ENCODE measurements at places on chromosomes 13 and 19. TPM values are rescaled to one million over a fixed set of nuclear protein-coding genes. Genes with fewer than 3 reads are reported as not detected.

DNA sequence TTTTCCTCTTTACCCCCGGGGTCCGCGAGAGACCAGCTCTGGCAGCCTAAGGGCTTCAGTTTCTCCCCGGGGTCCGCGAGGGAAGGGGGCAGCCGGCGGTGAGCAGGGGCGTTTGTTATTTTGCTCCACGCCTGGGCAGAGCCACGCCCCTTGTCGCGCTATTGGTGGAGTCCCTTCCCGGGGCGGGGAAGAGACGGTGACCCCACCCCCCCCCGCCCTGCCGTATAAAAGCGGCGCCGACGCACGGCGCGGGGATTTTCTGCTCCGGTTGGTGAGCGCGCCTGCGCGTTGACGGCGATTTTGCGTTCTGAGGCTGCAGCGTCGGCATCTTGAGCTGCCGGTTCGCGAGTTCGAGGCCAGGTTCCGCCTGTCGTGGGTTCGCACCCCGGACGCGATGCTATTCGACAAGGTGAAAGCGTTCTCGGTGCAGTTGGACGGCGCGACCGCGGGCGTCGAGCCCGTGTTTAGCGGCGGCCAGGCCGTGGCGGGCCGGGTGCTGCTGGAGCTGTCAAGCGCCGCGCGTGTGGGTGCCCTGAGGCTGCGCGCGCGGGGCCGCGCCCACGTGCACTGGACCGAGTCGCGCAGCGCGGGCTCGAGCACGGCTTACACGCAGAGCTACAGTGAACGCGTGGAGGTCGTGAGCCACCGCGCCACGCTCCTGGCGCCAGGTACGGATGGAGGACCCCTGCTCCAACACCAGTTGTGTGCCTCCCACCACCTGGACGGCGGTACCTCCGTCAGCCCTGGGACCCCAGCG, at the start of gene ARRDC2:
ARRDC2 (plus strand) TSS at position 254 of the 757 bp plus-strand sequence; CDS start at position 395, 141 bp downstream.
- peak within 1 kb of the TSS; percentile 51 for H3K4me3 ChIP-seq
- H3K27ac ChIP-seq = peak within 1 kb of the TSS; percentile 69
- H3K27me3 ChIP-seq = no peaks in the 10 kb centered on the region
- H3K4me1 ChIP-seq = peaks cover 11% of the 10 kb centered on the region
- no peak for DNase-seq

GRCh38 chr13:33388286-33388998, 102.9 kb upstream of the STARD13 start:
- no peak overlapping the region for H3K27ac ChIP-seq
- H3K4me3 ChIP-seq = no peak overlapping the region
- no peaks in the 10 kb centered on the region for H3K36me3 ChIP-seq
- no peaks in the 10 kb centered on the region for H3K4me1 ChIP-seq
- DNase-seq = no peak

DNA sequence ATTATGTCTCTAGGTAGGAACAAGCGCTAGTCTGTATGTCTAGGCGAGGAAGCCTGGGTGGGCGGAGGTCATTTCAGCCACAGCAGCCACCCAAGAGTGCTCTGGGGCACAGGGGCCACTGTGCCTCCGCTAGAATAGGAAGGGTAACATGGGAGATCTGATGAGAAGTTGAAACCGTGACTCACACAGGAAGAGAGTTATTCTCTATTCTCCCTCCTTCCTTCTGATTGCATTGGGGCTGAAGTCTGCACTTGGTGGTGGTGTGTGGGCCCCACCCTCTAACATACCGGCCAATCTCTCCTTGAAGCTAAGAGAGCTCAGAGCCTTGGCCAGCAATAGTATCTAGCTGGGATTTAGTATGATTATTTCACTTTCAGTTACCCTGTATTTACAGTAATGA, 20.3 kb upstream of the GGACT start:
- no peaks in the 10 kb centered on the region for H3K36me3 ChIP-seq
- H3K4me1 ChIP-seq = no peaks in the 10 kb centered on the region
- no peaks in the 10 kb centered on the region for H3K27me3 ChIP-seq
- H3K27ac ChIP-seq = no peak overlapping the region
- no peak overlapping the region for H3K4me3 ChIP-seq
- no peak for DNase-seq

DNA sequence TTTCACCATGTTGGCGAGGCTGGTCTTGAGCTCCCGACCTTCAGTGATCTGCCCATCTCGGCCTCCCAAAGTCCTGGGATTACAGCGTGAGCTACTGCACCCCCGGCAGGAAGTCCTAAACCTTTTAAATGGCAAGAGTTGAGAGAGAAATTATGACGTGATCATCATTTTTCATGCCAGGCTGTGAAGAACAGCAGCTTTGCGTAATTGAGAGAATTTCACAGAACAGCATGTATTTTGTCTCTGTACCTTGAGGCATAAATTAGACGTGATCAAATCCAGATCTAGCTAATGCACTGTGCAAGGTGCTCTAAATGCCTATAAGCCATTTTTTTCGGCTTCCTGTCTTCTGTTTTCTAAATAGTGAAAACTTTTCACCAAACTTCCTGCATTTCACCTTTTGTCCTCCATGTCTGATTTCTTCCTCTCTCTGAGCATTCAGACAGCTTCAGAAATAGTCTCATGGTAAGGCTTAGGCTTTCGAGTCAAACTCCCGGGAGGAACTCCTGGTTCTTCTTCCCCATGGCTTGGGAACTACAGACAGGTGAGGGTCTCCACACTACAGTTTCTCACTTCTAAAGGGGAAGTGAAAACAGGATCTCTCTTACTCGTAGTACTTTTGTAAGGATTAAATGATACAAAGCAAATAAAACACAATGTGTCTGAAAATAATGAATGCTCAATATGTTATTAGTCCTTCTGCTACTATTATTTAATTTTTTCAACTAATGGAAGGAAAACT, 51.0 kb downstream of the WDFY2 start:
- H3K36me3 ChIP-seq = no peaks in the 10 kb centered on the region
- H3K27ac ChIP-seq = peak overlapping the region; percentile 90
- H3K4me3 ChIP-seq = no peak overlapping the region
- no peaks in the 10 kb centered on the region for H3K27me3 ChIP-seq

- no peaks in the 10 kb centered on the region for H3K27me3 ChIP-seq
- no peaks in the 10 kb centered on the region for H3K36me3 ChIP-seq
- H3K4me1 ChIP-seq = no peaks in the 10 kb centered on the region
Observed at GRCh38 chr19:32857584-32857983, 12.0 kb downstream of the SLC7A9 start.

The NFIX gene
- total RNA-seq = 144 TPM

All from Panc1 (cell line).